ENCODE measurements at places on chromosomes 16 and 17.
A peak's percentile ranks its signal among the peaks of the same experiment; 100 is the strongest.

DNA sequence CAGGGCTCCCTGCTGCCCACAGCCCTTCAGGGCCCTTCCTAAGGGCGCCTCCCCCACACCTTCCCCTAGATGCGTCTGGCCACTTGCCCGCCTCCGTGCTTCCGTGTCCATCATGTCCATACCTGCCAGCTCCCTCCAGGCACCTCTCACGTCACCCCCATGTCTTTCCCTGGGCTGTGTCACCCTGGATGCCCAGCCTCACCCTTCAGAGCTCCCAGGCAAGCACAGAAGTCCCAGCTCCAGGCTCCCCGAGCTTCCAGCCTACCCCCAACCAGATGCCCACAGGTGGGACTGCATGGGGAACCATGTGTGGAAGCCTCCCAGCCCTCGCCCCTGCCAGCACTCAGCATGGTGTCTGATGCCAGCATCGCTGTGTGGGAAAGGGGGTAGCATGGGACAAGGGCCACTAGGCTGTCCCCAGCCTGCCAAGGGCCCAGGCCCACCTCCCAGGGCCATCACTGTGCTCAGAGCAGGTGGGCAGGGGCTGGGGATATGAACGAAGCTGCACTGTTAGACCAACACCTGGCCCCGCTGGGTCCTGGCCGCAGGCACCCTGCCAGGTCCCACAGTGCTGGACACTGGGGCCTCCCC is 1.9 kb upstream of the AXIN1 start:
- no peak for DNase-seq

GRCh38 chr17:21089933-21090901 is 36.5 kb upstream of the DHRS7B start:
- DNase-seq, result no peak

DNA sequence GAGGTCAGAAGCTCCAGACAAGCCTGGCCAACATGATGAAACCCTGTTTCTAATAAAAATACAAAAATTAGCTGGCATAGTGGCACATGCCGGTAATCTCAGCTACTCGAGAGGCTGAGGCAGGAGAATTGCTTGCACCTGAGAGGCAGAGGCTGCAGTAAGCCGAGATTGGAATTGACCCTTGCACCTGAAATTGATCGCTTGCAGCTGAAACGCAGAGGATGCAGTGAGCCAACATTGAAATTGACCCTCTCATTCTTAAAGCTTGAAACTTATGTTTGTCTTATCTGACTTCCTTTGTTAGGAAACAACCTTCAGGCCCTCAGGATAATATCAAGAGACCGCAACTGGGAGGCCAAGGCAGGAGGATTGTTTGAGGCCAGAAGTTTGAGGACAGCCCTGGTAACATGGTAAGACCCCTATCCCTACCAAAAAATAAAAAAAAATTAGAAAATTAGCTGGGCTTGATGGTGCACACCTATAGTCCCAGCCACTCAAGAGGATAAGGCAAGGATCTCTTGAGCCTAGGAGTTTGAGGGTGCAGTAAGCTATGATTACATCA is 376.6 kb upstream of the XYLT1 start:
- DNase-seq, result no peak

GRCh38 chr16:28505489-28506137 is 1.0 kb downstream of the IL27 start:
- no peak for DNase-seq

DNA sequence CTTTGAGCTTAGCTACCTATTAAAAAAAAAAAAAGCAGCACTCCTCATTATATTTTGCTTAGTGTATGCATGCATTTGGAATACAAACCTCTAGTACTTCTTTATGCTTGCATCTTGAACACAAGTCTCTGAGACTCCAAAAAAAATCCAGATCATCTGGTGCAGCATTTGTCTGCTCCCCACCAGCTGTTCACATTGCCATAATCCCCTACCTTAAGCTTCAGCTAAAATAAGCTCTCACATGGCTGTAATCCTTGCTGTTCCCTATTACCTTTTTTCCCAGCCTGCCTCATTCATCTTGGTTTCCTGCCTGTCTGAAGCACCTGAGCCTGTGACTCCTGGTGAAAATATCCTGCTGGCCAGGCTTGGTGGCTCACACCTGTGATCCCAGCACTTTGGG is 7.5 kb upstream of the NFATC2IP start:
- DNase-seq, result no peak

DNA sequence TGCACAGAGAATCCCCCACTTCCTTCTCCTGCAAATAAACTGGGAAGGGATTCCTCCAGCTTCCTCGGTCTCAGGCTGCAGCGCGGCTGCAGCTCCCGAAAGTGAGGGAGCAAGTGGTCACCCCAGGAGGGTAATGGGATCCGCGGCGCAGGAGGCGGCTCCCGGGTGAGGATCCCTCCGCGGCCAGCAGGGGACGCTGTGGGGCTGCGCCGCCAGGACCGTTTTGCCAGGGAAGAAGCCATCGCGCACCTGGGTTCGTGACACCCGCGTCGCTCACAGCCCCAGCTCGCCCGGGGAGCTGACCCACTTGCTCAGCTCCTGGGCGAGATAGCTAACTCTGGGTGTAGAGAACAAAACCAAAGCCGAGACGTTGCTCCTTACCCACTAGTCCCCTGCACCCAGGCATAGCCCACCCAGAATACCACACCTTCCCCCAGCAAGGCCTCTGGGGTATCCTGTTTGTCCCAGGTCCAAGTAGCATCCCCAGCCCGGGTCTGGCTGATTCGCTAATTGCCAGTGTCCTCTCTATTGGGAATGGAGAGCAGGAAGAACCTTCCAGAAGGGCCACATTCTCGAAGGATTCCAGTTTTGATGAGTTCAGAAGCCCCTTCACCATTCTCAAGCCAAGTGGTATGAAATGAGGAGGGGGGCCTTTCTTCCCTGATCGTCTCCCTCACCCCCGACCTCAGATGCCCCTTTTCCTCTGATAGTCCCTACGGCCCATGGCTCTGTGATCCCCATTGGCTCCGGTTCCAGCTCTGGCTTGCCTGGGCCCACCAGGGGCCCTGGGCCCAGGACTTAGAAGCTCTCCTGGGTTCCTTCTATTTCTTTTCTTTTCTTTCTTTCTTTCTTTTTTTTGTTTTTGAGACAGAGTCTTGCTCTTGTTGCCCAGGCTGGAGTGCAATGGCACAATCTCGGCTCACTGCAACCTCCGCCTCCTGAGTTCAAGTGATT is 14.1 kb downstream of the CYGB start:
- DNase-seq, result no peak

GRCh38 chr16:35255186-35255803 is 1795.9 kb downstream of the TP53TG3F start:
- no peak for DNase-seq

DNA sequence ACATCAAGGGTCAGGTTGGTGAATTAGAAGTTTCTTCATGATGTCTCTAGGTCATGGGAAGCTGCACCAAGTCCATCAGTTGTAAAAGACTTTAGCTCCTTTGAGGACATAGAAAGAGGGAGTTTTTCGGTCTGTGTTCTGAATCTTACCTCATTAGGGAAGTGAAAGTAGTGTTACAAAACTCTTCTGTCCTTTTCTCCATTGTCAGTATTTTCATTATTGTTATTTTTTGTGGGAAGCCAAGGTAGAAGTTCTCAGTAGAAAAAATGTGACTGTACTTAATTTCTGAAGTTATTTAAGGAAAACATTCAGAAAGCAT is 24.2 kb downstream of the MAP3K3 start:
- DNase-seq, result no peak

DNA sequence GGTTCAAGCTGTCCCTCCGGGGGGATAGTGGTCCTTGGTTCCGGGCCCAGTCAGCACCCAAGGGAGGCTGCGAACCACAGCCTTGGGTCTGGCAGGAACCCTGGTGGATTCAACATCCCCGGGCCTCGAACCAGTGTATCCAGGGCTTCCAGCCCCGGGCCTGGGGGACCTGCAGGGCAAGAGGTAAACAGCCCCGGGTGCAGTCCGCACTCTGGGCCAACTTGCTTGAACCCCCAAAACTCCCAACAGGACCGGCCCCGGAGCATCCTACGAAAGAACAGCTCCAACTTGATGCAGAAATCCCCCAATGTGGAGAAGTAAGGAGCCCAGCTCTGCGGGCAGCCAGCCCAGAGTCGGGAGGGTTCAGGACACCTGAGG is 1.5 kb upstream of the NEURL4 start:
- DNase-seq, result no peak

DNA sequence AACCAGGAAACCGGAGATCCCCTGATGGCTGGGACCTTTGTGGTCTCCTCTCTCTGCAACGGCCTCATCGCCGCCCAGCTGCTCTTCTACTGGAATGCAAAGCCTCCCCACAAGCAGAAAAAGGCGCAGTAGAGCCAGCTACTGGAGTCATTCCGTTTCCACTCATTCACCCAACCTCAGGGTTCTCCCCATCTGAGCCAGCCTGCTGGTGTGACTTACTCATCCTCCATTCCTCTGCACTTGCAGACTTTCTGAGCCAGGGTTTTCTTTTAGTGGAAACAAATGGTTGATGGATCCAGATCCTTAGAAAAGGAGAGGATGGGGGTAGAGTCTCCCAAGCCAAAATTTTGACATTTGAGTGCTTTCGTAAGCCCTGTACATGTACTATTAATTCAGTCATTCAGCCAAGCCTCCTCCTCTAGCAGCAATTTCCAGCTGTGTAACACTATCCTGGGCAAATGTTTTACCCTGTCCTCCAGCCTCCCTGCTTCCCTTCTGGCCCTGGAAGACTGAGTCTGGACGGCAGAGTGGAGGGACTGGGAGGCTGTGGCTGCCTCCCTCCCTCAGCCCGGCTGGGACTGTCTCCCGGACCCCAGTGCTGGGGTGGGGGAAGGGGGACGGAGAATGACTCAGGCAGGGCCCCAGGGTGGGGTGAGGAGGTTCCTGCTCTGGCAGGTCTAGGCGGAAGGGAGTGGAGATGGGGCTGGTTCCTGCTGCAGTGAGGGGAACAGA is 2.3 kb downstream of the SOX15 start:
- DNase-seq, result no peak

DNA sequence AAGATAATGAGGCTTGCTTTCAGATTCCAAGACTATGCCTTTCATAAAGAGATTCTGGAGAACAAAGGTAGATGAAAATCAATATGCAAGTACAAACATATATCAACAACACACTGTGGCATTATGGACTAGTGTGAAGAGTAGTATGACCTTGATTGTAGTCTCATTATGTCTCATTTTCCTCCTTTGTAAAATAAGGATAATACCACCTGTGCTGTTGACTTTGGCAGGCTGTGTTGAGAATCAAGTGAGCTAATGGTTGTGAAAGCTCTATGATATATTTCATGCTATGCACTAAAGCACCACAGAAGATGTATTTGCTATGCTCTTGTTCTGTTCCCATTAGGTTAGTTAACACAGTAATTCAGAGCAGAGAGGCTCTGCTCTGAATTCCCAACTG is 78.5 kb upstream of the NACA2 start:
- no peak for DNase-seq

DNA sequence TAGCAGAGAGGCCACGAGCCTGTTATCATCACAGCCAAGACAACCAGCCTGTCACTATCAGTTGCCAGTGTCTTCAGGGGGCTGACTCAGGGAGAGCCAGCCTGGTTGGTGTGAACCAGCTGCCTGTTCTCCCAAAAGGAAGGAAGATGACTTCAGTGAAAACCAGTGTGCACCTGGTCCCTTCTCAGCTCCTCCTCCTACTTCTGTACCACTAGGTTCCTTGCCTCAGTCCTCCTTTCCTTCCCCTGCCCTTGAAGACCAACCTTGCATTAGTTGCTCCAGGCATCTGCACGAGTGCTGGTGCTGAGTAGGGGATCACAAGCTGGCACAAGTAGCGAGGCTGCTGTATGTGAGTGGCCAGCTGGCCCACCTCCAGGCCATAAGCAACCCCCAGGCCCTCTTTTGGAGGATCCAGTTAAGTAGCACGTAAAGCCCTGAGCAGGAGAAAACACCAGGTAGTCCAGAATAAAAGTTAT is 8.5 kb downstream of the TUBG1 start:
- DNase-seq, result no peak

DNA sequence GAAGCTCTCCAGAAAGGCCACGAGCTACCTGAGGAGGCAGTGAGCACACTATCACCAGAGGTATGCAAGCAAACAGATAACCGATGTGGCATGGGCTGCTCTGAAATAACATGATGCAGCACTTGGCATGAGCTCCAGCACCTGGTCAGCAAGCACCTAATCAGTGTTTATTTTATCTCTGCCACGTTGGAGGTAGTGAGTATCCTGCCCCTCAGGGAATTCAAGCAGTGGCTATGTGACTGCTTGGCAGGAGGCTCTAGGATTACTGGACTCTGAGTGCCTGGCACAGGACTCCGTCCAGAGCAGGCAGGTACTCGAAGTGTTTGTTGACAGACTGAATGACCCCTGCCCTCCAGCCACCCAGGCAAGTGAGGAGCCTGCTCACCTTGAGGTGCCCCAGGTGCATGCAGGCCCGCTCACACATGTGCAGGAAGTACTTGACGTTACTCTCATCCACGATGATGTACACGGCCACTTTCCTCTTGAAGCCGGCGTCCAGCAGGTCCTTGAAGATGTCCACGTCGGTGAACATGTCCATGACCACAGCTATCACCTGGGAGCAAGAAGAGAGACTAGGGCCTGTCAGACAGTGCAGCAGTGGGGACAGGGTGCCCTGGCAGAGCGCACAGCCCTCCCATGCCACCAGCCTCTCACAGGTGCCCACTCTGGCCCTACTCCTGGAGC is 16.6 kb downstream of the FAM83G start:
- DNase-seq, result no peak

DNA sequence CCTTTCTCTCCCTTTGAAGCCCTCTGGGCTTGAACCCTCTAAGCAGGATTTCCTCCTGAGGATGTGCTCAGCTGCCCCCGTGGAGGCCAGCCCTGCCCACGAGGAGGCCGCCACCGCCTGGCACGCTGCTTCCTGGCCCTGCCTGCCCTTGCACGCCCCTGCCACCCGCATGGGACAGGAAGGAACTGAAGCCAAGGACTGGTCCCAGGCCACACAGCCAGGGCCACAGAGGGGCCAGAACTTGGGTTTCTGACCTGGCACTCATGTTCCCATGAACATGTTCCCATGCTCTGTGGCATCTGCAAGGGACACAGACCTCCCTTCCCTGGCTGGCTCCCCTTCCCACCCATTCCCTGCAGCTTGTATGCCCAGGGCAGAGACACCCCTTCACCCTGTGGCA is 24.1 kb upstream of the MTSS2 start:
- no peak for DNase-seq

DNA sequence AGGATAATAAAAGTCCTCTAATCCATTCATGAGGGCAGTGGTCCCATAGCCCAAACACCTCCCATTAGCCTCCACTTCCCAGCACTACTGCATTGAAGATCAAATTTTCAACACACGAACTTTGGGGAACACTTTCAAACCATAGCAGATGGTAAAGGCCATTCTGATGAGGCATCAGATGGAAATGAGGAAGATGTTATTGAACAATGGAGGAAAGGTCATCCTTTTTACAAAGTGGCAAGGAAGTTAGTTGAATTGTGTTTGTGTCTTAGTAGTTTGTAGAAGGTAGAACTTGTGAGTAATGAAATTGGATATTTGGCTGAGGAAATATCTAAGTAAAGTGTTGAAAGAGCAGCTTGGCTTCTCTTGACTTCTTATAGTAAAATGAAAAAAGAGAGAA is 93.3 kb upstream of the NLRP1 start:
- no peak for DNase-seq

- DNase-seq, result no peak
Measured at GRCh38 chr16:75043175-75043895, 44.5 kb downstream of the ZNRF1 start.

GRCh38 chr16:48126801-48127644 is 28.8 kb downstream of the ABCC12 start:
- DNase-seq, result no peak

GRCh38 chr16:21092951-21093350 is 57.7 kb downstream of the DNAH3 start:
- DNase-seq, result no peak

- DNase-seq, result no peak
Measured at GRCh38 chr17:17420082-17420481, 56.7 kb upstream of the MED9 start.

GRCh38 chr16:30131869-30132475 is 9.0 kb upstream of the MAPK3 start:
- DNase-seq, result peak; percentile 24

All from DMS 273 treated with DMSO at 0.1 percent for 48 hours (cell line).